Activated T-cell treated with anti-CD3 and anti-CD28 coated beads, Interleukin-2, amount 50 U/mL, for 1 hour (primary cell): ENCODE measurements at places on chromosomes 13 and 19.

- DNase-seq: no peak
Measured at GRCh38 chr13:100273552-100273951, 184.7 kb downstream of the PCCA start.

GRCh38 chr19:39845584-39845932, 621 bp downstream of the FBL start:
- no peak for DNase-seq

- no peak for DNase-seq
Measured at GRCh38 chr19:10831987-10832938, 3.7 kb downstream of the TMED1 start.

- DNase-seq: no peak
Measured at GRCh38 chr19:44782729-44783128, 5.0 kb downstream of the CBLC start.

DNA sequence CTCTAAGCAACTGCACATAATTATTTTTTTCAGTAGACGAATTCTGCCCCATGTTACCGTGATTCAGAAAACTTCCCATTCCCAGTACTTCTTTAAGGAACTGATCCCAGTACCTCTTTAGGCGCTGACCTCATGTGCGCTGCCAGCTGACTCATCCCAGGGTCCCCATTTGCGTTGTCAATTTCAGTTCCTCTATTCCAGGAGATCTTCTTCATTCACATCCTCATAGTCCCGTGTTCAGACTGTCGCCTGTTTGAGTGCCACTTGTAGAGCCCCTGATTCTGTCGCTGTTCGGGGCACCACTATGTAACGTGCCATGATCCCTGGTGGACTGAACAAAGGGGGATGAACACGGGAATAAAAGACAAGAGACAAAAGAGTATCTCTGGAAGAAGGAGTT, 16.4 kb downstream of the FPR3 start:
- DNase-seq: no peak

GRCh38 chr19:15025217-15025616, 24.1 kb upstream of the CASP14 start:
- DNase-seq: no peak

- DNase-seq: no peak
Measured at GRCh38 chr13:27168906-27169657, 2.5 kb downstream of the USP12 start.

DNA sequence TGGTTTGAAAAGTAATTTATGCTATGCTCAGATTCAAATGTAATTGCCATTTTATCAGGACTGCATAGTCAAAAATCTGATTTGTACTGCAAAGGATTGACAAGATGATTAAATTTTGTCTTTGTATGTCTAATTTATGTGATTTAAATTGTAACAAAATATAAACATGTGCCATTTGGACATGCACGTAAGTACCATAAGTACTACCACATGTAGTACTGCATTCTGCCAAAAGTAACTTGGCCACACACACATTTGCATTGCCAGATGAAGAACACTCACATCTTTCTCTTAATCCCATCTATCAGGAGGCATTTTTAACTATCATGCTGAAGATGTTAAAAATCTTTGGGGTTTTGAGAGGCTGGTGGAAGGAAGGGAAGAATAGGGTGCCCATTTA, 133.3 kb downstream of the KLF12 start:
- DNase-seq: no peak

DNA sequence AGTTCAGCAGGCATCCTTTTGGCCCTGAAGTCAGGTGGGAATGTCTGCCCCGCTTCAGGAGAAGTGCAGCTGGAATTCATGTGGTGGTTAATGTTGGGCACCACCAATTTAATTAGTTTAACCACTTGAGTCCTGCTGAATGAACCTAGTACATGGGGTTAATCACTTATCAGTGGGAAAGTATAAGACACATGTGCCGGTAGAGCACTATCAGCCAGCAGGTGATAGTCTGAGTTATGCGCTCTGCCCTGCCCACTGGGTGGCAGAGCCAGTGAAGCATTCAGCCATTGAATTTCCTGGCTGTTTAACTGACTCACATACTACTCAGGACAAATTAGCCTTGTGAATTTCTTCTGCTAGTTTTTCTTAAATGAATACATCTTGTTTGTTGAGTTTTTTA, 789.7 kb upstream of the PRR20A start:
- no peak for DNase-seq

DNA sequence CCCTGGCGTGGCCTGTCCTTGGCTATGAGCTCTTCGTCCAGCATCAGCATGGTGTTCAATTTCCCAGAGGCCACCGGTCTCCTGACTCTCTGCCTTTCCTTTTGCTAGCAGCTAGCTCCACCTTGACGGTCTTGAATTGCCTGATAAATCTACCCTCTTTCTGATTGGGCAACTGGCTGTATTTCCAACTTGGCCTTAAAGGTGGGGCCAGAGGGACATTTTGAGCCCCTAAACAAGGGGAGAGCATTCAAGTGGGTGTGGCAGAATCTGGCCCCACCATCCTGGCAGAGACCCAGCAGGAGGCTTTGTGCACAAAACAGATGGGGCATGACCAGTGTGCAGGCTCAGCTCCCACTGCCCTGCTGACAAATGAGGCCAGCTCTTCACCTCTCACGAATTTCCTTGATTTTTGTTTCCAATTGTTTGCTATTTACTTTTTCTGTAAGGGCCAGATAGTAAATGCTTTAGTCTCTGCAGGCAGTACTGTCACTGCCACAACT, 148.9 kb upstream of the VSTM2B start:
- DNase-seq: no peak
